Hematopoietic multipotent progenitor cell (in vitro differentiated cells): ENCODE measurements at places on chromosomes 11 and 22.

DNA sequence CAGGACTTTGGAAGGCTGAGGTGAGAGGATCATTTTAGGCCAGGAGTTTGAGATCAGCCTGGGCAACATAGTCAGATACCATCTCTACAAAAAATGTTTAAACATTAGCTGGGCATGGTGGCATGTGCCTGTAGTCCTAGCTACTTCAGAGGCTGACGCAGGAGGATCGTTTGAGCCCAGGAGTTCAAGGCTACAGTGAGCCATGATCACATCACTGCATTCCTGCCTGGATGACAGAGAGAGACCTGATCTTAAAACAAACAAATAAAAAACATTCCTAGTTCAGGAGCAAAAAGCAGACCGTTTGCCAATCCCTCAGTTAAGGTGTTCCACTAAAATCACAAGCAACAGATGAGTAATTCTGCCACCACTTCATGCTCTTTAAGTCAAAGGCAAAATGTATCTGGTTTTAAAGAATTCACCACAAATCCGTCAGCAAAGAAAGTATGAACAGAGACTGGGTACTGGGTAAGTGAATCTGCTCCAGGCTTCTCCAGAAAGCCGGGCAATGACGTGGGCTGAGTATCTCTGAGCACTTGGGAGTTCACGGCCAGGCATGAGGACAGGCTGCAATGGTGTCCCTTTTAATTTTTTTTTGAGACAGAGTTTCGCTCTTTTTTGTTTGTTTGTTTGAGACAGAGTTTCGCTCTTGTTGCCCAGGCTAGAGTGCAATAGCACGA is 19.5 kb downstream of the CLTCL1 start:
- DNase-seq: no peak

DNA sequence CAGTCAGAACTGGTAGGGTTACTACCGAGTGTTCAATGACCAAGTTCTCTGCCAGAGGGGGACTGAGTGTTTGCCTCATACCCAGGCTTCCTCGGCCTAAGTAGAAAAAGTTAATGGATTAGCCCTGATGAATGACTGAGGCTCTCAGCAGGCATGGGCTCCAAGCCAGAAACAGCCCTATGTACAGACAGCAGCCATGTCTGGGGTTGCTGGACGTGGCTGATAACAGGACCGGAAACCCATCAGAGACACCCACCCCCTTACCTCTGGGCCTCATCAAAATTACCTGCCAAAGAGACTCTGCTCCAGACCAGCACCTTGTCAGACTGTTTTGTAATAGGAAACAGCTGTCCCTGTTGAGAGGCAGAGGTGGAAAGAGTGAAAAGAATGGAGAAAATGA is 351.4 kb downstream of the ETS1 start:
- no peak for DNase-seq

DNA sequence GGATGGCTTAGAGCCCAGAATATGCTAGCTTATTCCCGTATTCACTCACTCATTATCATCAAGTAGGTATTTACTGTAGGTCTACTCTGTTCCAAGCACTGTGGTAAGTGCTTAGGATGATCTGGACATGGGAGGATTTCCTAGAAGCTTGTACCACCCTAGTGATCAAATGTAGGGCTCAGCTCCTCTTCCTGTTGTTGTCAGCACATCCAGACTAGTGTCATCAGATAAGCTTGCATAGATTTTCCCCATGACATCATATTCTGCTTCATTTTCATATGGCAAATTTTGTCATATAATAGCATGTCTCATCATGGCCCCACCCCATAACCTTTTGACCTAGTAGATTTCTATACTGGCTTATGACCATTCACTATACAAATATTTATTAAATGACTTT is 19.3 kb upstream of the NUCB2 start:
- DNase-seq: no peak

DNA sequence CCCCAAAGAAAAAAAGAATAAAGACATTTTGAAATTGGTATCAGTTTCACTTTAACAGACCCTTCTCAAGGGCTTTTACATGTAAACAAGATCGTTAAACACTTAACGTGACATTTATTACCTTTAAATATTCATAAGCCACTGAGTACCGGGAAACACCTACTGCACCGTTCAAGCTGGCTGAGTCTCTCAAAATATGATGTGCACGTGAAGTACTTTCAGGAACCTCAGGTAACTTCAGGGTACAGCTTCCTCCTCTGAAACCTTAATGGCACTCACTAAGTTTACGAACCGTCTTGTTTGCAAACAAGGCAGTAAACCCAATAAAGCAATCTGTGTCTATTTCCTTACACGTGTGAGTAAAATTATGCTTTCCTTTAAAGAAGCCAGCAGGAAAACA is 105.5 kb upstream of the TENM4 start:
- no peak for DNase-seq

DNA sequence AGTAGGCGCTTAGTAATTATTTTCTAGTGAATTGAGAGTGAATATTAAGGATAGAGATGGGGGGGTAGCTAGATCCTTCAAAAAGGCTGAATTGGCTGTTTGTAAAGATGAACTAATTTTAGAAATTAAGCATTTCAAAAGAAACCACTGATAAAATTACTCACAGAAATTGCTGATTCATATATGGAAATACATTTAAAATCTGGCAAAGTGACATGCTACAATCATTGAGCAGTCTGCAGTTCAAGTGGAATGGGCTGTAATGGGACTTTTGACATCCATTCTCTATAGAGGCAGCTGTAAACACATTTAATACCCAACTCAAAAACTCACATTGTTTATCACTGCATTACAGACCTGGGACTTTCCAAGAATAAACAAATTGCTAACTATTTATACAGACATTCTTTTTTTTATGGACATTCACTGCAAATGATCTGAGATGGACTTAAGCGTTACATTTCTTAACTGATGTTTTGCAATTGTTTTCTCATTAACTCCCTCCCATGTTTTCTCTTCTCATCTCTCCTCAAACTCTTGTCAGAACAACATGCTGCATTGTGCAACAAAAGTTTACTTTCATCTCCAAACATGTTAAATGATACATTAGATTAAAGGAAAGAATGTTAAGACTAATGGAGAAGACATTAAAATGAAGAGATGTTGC is 42.1 kb upstream of the MMP7 start:
- no peak for DNase-seq

- DNase-seq: no peak
Observed at GRCh38 chr11:108693852-108694251, 29.0 kb downstream of the DDX10 start.

GRCh38 chr11:29634744-29635143 is 382.1 kb downstream of the KCNA4 start:
- DNase-seq: no peak

GRCh38 chr11:46389450-46390330 is 1.9 kb downstream of the CHRM4 start:
- peak; percentile 62 for DNase-seq

DNA sequence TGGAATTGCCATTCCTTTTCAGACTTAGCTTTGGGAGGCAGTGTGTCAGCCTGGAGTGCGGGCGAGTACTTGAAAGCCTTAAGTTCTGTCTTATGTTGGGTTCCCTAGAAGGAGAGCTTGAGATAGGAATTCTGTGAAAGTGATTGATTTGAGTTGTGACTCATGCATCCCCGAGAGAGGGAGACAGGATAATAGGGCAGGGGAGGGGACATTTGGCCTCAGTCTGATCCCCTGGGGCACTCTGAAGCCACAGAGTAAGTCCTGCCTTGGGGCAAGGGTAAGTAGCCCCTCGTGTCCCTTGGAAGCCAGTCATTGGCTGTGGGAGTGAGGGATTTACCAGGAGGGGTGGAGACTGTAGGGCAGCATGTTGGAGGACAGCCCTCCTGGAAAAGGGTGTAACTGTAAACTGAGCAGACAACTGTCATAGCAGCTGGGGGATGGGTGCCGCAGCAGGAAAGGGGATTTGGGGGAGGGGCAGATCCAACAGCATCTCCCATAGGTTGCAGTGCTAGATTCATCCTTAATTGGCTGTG is 44.0 kb downstream of the KIAA1671 start:
- no peak for DNase-seq

DNA sequence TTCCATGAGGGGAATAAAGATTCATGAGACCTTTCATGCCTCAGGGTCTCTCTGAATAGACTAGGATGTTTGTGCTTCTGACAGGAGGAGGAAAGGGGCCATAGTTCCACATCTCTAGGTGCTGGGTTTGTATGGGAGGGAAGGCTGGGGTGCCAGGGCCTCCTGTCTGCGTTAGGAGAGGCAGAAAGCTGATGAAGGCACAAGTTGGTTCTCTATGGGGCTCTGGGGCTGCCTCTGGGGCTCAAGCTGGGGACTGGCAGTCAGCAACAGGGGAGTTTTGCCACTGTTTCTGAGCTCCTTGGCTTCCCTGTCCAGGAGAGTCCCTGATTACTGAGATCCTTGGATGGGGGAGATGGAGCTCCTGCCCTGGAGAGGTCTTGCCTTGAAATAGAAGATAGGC is 4.1 kb downstream of the KCNE3 start:
- no peak for DNase-seq

DNA sequence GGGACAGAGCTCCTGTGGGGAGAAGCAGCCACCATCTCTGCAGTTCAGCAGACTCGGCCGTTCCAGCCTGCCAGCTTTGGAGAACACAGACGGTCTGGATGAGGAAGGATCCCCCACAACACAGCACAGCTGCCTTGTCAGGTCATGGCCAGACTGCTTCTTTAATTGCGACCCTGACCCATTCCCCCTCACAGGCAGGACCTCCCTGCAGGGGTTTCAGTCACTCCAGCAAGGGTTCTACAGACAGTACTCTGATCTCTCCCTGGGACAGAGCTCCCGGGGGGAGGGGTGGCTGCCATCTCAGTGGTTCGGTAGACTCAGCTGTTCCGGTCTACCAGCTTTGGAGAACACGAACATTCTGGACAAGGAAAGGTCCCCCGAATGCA is 173.5 kb downstream of the TTC28 start:
- no peak for DNase-seq

GRCh38 chr22:48138855-48139254 is 1376.4 kb downstream of the TBC1D22A start:
- DNase-seq: no peak

DNA sequence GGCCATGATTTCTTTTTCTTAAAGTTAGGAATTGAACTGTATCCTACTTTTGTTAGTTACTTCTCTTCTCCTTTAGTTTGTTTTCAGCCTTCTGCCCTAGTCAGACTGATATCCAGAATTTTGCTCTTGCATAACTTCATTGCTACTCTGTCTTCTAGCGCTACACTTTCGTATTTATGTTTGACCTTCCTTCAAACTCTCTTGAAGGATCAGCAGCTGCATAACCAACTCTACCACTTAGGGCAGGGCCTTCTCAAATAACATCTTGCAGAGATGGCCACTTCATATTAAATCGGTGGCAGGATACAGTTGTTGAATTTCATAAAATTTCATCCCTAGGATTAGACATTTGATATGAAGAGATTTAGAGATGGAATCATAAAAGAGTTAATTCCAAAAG is 43.9 kb downstream of the KDM2A start:
- DNase-seq: no peak

DNA sequence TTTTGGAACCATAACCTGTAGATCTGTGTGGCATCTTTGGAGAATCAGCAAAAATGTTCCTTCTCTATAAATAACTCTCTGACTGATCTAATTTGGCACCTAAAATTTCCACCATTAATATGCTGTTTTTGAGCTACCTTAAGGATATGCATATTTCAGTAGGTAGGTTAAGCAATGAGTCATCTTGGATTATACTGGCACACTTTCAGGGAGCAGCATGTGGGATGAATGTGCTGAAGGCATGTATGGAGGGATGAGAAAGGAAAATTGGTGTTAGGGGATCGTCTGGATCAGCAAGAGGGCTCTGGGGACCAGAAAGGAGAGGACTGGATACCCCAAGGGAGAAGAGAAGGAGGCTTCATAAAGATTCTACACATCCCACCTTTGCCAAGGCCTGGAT is 44.6 kb upstream of the ELF5 start:
- DNase-seq: no peak

- DNase-seq: no peak
Observed at GRCh38 chr11:13446444-13446843, 16.6 kb downstream of the BTBD10 start.

- no peak for DNase-seq
Observed at GRCh38 chr11:825366-826226, 2.1 kb upstream of the CRACR2B start.

GRCh38 chr11:80521592-80521991 is 1080.8 kb upstream of the TENM4 start:
- DNase-seq: no peak

DNA sequence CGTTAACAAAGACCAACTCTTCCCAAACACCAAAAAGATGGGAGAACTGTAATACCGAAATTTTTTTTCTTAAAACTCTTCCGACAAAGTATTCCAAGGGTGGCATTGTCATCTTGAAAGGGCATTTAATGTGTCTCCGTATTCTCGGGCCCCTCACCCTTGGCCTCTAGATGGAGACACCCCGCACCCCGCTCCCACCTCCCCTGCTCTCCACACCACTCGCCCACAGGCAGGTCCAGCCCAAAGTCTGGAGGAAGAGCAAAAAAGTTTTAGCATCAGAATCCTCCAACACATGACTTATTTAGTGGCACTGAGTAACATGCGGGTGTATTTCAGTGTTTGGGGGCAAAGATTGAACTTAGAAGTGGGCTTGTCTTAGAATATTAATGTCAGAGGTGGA is 20.7 kb downstream of the SPATA19 start:
- DNase-seq: no peak

- no peak for DNase-seq
Observed at GRCh38 chr22:21764038-21764804, 28.6 kb upstream of the YPEL1 start.
